ENCODE measurements at places on chromosomes 12 and 14. TPM values are rescaled to one million over a fixed set of nuclear protein-coding genes. Genes with fewer than 3 reads are reported as not detected.

GRCh38 chr12:57775563-57776246 is 3.3 kb downstream of the EEF1AKMT3 start:
- no peaks in the 10 kb centered on the region for H3K27me3 ChIP-seq
- H3K4me1 ChIP-seq: peaks cover 11% of the 10 kb centered on the region
- H3K4me3 ChIP-seq: no peak overlapping the region
- peaks cover 23% of the 10 kb centered on the region for H3K36me3 ChIP-seq
- no peak for DNase-seq
- no peak overlapping the region for H3K27ac ChIP-seq

POTEM gene
- not detected for total RNA-seq

TPH2 gene
- total RNA-seq: not detected

SERPINA9 gene
- total RNA-seq: not detected

- DNase-seq: no peak
- no peaks in the 10 kb centered on the region for H3K4me1 ChIP-seq
- H3K27ac ChIP-seq: no peak overlapping the region
- H3K27me3 ChIP-seq: peaks cover 6% of the 10 kb centered on the region
- H3K36me3 ChIP-seq: no peaks in the 10 kb centered on the region
Observed at GRCh38 chr12:125169870-125170269, 104.6 kb downstream of the AACS start.

NXPH4 gene
- total RNA-seq: 2.7 TPM

GRCh38 chr12:76583301-76583700 is 23.7 kb upstream of the OSBPL8 start:
- H3K4me1 ChIP-seq: no peaks in the 10 kb centered on the region
- DNase-seq: no peak
- H3K27ac ChIP-seq: no peak overlapping the region
- no peaks in the 10 kb centered on the region for H3K27me3 ChIP-seq
- no peaks in the 10 kb centered on the region for H3K36me3 ChIP-seq

LRFN5 gene
- total RNA-seq: 0.16 TPM

- H3K27me3 ChIP-seq: no peaks in the 10 kb centered on the region
- H3K27ac ChIP-seq: no peak overlapping the region
- DNase-seq: no peak
- no peak overlapping the region for H3K4me3 ChIP-seq
Observed at GRCh38 chr14:81028461-81028860, 73.0 kb downstream of the TSHR start.

SYCP3 gene
- not detected for total RNA-seq

GRCh38 chr12:4324366-4324765 is 3.4 kb downstream of the TIGAR start:
- no peak overlapping the region for H3K27ac ChIP-seq
- no peak for DNase-seq
- no peaks in the 10 kb centered on the region for H3K36me3 ChIP-seq
- H3K4me3 ChIP-seq: no peak overlapping the region
